Mammary epithelial cell (primary cell): ENCODE measurements at places on chromosomes 7 and 10. TPM values are rescaled to one million over a fixed set of nuclear protein-coding genes. Genes with fewer than 3 reads are reported as not detected.
A peak's percentile ranks its signal among the peaks of the same experiment; 100 is the strongest.

The ABCB1 gene
- total RNA-seq: 1.8 TPM

The OPN4 gene
- not detected in 2 replicates for total RNA-seq

The HOXA5 gene
- 11.0 TPM for total RNA-seq

DNA sequence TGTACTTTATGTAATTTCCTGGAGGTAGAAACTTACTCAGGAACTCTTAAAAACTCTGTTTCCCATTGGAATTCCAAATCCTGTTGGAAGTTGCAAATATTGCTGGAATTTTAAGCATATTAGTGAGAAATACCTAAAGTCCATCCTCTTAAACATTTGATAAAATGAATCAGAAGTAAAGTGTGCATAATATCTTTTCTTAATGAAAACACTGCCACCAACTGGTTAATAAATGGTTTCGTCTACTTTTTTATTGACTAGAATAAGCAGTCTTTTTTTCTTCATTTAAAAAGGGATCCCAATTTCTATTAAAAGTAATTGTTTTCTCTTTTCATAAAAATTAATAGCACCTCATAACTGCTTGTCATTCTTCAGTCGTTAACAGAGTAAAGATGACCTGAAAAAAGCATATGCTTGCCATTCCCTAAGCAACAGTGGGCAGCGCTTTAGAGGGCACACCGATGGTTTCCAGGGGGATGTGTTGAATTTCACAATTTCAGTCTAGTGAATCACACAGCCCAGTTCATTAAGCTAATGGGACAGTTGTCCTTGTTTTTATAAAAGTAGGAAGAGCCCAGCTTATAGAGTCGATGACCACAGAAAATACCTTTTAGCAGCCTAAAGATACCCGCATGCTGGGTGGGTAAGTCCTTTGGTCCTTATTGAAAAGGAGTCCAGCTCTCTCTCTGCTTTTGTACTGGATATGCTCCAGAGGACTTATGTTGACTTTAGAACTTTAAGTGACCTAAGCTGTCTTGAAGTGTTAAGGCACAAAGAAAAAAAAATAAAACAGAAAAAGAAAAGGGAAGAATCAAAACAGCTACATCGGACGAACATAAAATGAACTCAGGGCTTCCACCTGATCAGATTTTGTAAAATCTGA is 28.5 kb downstream of the NPS start:
- DNase-seq: no peak

DNA sequence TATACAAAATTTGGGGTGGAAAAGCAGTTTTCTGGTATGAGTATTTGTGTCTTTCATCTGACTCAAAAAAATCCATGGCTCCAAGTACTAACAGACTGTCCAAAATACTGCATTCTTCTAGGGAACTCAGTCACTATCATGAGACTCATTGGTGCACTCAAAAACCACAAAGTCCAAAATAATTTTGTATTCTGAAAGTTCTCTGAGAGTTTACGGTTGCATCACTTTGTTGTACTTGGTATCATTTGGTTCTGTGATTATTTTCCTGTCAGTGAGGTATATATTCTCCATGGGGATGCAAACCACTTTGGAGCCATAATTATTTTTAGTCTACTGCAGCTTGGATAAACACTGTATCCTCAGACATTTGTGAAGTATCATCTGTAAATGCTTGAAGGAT is 28.0 kb upstream of the CABCOCO1 start:
- no peak for DNase-seq

DNA sequence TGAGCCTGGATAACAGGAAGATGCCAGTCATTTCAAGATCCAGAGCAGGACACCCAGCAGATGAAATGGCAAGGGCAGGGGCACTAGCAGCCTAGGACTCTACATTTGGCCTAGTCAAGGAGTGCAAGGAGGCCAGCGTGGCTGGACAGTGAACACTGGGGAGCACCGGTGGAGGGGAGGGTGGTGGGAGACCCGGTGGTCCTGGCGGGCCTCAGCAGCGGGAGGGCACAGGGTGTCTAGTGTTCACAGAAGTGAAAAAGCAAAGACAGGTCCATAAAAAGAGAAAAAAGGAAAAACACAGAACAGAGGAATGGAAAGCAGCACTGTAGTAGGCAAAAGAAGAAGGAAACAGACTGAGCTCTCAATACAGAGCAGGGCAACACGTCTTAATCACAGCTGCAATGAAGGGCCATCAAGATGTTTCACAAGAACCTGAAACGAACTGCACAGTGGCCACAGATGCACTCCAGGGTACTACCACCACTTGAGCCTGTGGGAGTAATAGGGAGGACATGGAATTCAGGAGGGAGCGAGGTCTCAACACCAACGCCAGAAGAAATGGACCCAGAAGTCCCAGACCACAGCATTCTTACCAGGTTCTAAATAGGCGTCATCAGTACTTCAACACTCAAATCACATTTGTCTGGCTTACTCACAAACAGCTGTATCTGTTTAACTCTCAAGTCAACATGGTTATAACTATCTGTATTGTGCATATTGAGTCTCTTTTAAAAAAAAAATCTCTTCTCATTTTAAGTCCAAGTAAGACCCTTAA is 573.7 kb downstream of the PARD3 start:
- DNase-seq: no peak

The UPK3BL1 gene
- total RNA-seq: 19.8 and 24.9 TPM in 2 replicates

DNA sequence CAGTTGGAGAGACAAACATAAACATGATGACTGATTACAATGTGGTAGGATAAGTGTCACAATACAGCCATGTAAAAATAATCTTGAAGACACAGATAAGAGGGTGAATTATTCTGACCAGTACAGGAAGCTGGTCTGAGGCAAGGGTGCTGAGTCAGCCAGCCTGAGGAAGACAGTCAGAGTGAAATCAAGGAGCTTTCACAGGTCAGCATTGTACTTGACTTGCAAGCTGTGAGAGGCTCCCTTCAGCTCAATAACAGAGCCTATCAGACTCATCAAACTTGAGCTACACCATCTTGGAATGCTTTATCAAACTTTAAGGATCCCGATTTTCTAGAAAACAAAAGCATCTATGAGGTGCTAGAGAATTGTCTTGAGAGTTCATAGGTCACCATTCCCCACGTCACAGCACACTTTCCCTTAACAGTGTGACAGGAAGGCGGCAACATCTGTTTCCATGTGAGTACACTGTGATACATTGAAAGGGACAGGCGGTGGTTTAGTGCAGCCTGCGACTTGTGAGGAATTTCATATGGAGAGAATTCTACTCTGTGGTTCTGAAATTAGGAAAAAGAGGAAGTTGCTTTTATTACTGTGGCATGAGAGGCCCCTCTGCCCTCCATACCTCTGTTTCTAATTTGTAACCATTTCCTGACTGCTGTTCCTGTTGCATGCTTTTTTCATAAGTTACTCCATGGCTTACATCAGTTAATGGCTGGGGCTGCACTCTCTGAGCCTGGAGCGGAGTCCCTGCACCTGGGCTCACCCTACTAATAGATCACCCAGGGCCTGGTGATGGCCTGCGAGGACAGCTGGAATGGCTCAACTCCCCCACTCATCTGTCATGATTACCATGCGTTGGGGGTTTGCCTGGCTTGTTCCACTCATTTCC is 417.1 kb downstream of the SUGCT start:
- peak; percentile 76 for DNase-seq
